ENCODE measurements at places on chromosomes 1 and 21.

- DNase-seq, result no peak
These were observed 150.9 kb downstream of the RERE start for GRCh38 chr1:8666389-8667167.

- DNase-seq, result no peak
These were observed 45.0 kb upstream of the EPS8L3 start for GRCh38 chr1:109808703-109809102.

- no peak for DNase-seq
These were observed 170.7 kb downstream of the DHRS3 start for GRCh38 chr1:12447307-12447706.

- DNase-seq, result no peak
These were observed 33.4 kb upstream of the COX20 start for GRCh38 chr1:244802041-244802440.

GRCh38 chr1:21175670-21176581 lies 771 bp downstream of the EIF4G3 start:
- DNase-seq, result peak; percentile 60

- DNase-seq, result no peak
These were observed 13.6 kb downstream of the SLC26A9 start for GRCh38 chr1:205929496-205930194.

DNA sequence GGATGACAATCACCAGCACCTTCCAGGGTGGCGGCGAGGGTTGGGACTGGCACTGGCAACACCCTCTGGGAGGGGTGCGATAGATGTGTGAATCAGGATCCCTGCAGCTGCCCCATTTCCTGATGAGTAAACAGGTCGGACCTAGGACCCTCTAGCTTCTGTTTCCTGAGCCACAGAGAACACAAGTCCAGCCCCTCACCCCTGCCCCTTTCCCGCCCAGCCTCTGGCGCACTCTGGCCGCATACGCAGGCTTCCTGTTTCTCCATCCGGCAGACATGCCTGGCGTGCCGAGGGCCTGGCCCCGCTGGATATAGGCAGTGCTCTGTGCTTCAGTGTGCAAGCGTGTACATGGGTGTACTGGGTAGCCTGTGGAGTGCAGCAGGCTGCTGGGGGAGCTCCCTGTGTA lies 4.6 kb downstream of the PEAR1 start:
- DNase-seq, result no peak

- no peak for DNase-seq
These were observed 7.0 kb downstream of the CHTOP start for GRCh38 chr1:153640861-153641260.

- DNase-seq, result no peak
These were observed 176.2 kb downstream of the KIF26B start for GRCh38 chr1:245330951-245331350.

- no peak for DNase-seq
These were observed 7.3 kb downstream of the KDM1A start for GRCh38 chr1:23026568-23026967.

DNA sequence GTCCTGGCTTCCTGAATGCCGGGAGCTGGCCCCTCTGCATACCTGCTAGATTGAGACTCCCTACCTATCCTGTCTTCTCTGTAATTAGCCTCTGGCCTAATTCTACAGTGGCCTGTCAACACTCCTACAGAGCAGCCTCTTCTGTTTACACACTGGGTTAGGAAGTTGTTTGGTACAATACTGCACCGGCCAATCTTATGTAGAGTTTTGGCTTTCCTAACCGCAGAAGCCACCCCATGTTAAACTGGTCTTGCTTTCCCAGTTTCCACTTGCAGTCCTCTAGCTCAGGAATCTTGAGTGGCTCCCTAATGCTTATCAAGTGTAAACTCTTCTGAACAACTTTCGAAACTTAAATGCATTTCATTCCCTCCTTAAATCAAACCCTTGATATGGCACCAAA lies 42.8 kb downstream of the DPH5 start:
- DNase-seq, result no peak

DNA sequence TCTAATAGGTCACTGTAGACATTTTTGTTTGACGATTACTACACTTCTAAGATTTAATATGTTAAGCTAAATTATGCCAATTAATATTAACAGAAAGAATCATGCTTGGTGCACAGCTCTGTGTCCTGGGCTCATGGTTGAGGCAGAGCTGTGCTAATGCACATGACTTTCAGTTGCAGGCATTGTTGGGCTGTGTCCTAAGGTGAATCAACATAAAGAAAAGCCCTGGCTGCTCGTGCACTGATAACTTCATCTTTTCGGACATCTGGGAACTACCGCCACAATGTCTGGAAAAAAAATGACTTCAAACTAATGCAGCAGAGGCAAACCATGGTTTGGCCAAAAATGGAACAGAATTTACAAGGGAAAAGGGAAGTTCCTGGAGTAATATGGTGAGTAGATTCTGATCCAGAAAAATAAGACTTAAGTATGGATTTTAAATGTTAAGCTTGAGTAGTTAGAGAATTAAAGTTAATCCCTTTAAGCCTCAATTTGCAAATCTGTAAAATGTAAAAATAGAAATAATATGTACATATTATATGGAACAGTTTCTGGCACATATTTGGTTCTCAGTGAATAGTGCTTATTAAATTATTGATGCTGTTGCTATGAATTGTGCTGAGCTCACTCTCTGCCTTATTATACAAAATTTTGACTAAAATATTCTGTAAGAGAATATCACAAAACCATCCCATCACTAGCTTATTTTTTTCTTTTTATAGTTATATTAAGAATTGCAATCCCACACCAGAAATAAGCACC lies 186.1 kb downstream of the BRINP2 start:
- DNase-seq, result no peak

GRCh38 chr1:119147661-119148090 lies 7.2 kb upstream of the WARS2 start:
- DNase-seq, result no peak

- DNase-seq, result no peak
These were observed 237.0 kb upstream of the SGIP1 start for GRCh38 chr1:66296951-66297350.

- no peak for DNase-seq
These were observed 8.7 kb downstream of the PEAR1 start for GRCh38 chr1:156901966-156902915.

DNA sequence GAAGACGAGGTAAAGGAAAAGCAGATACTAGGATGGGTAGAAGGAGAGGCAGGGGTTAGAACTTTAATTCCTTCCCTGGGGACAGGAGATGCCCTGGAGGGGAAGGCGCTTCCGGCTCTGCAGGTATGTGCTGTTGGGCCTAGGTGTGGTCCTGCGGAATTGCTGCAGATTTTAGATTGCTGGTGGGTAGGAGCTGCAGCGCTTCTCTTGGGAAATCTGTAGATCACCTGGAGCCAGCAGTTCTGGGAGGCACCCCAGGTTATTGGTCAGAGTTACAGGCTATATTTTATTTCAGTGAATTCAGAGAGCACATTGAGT lies 1.1 kb downstream of the MGST3 start:
- DNase-seq, result no peak

DNA sequence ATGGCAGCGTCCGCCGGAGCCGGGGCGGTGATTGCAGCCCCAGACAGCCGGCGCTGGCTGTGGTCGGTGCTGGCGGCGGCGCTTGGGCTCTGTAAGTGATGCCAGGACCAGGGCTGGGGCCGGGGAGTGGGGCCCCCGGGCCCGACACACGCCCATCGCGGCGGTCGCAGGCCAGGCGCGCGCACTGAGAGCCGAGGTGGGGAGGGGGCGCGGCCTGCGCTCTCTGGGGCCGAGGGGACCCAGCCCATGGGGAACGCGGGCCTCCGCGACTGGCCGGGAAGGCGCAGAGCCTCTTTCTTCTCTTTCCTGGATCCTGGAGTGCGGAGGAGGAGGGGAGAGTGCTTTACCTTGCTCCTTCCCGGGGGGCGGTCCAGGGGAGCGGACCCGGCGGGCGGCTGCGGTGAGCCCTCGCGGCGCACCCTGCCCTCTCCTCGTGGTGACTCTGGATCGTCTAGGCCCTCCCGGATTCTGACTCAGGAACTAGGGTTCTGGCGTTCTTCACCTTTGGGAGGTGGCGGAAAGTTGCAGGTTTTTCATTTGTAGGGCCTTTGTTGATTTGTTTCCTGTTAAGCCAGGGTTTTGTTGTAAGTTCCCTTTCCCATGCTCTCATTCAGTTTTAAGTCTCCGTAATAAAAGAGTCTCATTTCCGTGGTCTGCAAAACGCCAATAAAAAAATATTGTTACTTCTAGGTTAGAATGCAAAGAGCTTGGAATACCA lies 529 bp downstream of the MPZL1 start:
- peak; percentile 56 for DNase-seq

DNA sequence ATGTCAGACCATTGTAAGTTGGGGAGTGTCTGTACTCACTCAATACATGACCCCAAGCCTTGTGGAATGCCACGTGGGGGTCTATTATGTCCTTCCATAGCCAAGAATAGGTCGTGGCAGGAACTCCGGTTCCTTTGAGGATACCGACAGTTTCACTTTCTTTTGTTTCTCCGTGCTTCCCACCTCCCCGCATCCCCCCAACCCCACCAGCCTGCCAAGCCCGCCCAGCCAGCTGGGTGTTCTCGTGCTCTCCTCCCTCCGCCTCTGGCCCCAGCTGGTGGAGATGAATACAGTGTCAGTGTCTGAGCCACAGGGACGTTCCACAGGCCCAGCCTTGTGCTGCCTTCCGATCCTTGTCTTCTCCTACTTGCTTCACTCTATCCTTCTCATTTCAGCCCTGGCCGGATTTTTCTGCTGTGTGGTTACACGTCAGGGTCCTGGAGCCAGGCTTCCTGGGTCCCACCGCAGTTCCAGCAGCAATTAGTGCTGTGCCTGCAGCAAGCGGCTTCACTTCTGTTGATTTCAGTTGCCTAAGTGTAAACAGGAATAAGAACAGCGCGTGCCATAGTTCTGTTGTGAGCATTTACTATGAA lies 4.1 kb upstream of the AGTRAP start:
- DNase-seq, result peak; percentile 56

DNA sequence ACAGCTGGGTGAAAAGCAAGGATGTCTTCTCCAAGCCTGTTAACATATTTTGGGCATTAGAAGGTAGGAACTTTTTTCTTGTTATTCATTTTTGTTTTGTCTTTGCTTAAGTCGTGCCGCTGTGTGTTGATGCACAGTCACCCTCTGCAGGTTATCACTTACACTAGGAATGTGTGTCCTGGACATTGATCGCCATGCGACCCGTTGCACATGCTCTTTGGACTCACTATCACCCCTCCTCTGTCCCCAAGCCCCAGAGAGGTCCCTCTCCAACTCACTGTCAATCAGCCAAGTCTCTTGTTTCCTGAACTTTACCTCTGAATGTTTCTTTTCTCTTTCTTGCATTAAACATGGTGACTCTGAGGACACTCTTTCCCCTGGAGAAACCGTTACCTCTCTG lies 40.0 kb upstream of the CD101 start:
- no peak for DNase-seq

DNA sequence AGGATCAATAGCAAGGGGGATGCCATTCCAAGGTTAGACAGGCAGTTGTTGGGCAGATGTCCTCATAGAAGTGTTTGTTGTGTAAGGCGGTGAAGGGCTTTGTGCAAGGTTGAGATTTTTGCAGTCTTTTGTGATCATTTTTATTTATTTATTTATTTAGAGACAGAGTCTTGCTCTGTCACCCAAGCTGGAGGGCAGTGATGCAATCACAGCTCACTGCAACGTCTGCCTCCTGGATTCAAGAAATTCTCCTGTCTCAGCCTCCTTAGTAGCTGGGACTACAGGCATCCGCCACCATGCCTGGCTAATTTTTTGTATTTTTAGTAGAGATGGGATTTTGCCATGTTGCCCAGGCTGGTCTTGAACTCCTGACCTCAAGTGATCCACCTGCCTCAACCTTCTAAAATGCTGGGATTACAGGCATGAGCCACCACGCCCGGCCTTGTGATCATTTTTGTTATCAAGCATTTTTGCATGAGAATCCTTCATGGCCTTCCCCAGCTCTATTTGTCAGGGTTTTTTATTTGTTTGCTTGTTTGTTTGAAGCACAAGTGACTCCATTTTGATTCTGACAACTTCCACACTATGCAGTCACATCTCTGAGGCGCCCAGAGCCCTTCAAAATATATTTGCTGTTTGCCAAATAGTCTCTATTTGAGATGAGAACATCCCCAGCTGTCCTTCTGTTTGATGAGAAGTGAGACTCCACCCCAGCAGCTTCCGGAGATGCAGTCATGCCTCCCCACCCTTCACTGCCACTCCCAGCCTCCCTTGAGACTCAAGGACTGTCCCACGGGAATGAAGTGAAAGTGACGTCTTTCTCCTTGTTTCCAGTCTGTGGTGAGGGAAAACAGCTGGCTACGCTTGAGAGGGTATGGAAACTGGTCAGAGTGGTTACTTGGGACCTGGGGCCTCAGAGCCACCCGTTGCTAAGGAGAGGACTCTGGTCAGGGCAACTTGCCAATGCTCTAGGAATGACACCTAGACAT lies 38.0 kb downstream of the TMEM50B start:
- no peak for DNase-seq

GRCh38 chr1:72117621-72118020 lies 164.7 kb downstream of the NEGR1 start:
- no peak for DNase-seq

DNA sequence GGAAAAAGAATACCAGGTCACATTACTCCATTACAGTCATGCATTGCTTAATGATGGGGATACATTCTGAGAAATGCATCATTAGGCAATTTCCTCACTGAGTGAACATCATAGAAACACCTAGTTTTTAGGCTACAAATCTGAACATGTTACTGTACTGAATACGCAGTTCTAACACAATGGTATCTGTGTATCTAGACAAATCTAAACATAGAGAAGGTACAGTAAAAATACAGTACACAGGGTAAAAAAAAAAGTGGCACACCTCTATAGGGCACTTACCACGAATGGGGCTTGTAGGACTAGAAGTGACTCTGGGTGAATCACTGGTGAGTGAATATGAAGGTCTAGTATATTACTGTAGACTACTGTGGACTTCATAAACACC lies 115.7 kb downstream of the AKT3 start:
- no peak for DNase-seq

GRCh38 chr1:229753764-229754551 lies 127.9 kb downstream of the URB2 start:
- DNase-seq, result peak; percentile 9

- no peak for DNase-seq
These were observed 16.2 kb upstream of the KPRP start for GRCh38 chr1:152741656-152742055.

GRCh38 chr1:19533626-19534025 lies 48.3 kb upstream of the CAPZB start:
- no peak for DNase-seq

GRCh38 chr1:221793439-221794078 lies 51.7 kb upstream of the DUSP10 start:
- DNase-seq, result no peak

DNA sequence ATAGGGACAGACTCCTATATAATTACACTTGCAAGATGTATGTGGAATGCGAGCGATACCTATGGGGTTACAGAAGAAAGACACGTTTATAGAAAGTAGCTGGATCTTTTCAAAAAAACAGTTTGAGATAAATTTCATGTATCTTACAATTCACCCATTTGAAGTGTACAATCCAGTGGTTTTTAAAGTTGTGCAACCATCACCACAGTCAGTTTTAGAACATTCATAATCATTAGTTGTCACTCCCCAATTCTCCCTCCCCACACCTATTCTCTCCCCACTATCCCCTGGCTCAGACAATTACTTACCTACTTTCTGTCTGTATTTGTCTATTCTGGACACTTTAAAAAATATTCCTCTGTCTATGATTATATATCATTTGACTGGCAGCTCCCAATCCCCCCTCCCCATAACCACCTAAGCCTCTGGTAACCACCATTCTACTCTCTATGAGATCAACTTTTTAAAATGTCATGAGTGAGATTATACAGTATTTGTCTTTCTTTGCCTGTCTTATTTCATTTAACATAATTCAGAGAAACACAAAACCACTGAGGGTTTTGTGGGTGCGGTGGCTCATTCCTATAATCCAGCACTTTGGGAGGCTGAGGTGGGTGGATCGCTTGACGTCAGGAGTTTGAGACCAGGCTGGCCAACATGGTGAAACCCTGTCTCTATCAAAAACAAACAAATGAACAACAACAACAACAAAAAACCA lies 39.1 kb downstream of the MRPS6 start:
- DNase-seq, result peak; percentile 43

Data from activated CD4-positive, alpha-beta T cell treated with anti-CD3 and anti-CD28 coated beads for 36 hours (primary cell).